ENCODE measurements at places on chromosomes 5 and 9.

DNA sequence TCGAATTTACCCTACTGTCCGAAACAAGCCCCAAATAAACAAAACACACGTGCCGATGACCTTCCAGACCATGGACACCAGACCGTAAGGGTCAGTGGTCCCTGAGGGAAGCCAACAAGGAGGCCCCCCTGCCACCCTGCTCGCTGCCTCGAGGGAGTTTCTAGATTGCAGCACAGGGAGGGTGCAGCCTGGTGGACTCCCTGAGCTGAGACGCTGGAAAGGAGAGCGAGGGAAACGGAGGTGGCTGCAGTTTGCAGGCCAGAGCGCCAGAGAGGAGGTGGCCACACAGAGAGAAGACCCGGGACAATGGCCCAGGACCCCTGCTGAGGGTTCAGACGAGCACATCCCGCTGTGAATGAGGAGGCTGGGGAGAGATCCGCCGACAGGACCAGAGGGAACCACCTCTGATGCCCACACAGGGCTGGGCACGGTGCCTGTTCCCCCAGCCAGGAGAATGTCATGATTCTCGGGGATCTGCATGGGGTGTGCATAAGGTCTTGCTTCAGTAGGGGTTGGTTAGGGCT, 48.9 kb downstream of the SLC6A3 start:
- DNase-seq: no peak

GRCh38 chr5:144598451-144599068, 427.9 kb downstream of the KCTD16 start:
- no peak for DNase-seq

DNA sequence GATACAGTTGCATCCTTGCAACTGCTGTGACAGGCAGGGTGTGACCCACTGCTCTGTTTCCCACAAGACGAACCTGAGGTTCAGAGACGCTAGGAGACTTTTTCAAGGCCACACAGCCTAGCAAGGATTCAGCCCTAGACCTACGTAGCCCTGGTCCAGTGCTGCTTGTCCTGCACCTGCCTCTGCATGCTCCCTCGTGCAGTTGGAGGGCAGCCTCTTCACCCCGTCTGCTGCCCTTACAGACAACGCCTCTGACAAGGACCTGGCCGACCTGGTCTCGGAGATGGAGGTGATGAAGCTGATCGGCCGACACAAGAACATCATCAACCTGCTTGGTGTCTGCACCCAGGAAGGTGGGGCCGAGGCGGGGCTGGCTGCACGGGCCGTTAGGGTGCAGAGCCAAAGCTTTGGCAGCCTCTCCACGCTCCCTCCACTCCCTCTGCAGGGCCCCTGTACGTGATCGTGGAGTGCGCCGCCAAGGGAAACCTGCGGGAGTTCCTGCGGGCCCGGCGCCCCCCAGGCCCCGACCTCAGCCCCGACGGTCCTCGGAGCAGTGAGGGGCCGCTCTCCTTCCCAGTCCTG, 8.5 kb downstream of the FGFR4 start:
- DNase-seq: no peak

DNA sequence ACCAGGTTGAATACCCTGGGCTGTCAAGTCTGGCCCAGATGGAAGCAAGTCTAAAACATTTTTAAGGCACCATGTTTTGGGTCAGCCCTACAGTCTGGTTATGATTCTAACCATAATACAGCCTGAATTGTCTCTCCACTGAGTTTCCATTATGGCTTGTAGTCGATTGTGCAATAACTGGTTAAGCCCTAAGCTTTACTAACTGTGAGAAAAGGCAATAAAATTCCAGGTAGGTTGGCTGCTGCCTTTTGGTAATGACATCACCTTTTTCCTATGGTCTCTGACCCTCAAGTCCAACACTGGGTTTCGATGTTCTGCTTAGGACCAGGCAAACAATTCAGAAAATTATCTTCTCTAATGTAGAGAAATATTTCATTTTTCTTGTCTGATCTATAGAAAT, 243.3 kb downstream of the ACTL7B start:
- no peak for DNase-seq

- DNase-seq: no peak
Measured at GRCh38 chr5:65790371-65791163, 68.6 kb downstream of the NLN start.

GRCh38 chr5:176741561-176742211, 68.7 kb upstream of the UNC5A start:
- DNase-seq: no peak

DNA sequence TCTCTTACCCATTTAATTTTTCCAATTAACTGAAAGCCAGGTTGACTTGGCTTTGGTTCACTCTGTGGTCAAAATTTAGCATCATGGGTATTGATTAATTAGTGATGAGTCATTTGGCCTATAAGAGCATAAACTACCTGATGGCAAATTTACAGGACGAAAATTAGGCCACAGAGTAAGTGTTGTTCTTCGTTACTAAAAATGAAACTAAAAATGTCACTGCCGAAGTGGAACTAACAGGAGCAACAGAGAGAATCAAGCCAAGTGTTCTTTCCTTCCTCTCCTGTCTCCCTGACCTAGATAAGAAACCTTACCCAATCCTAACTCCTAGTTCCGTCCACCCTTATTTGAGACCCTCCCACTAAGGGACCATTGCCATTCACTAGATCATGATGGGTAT, 176.9 kb downstream of the RAB3C start:
- no peak for DNase-seq

- DNase-seq: no peak
Measured at GRCh38 chr5:178209334-178210072, 5.2 kb downstream of the HNRNPAB start.

- no peak for DNase-seq
Measured at GRCh38 chr5:3656803-3657202, 61.2 kb downstream of the IRX1 start.

DNA sequence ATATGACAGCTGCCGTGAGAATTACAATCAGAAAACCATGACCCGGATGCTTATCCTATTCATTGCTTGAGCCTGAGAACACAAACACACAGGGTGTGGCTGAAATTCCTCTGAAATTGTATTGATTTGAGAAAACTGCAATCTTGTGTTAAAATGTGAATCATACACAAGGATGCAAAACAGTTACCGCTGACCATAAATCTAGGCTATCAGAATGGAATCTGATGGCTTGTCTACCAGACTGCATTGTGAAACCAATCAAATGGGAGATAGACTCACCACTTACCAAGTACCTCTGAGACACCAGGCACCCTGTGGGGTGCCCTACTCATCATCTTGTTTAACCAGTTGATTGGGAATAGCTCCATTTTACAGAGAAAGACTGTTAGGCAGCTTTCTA, 188.7 kb upstream of the MSX2 start:
- DNase-seq: no peak

- no peak for DNase-seq
Measured at GRCh38 chr5:54443270-54443669, 12.2 kb upstream of the HSPB3 start.

DNA sequence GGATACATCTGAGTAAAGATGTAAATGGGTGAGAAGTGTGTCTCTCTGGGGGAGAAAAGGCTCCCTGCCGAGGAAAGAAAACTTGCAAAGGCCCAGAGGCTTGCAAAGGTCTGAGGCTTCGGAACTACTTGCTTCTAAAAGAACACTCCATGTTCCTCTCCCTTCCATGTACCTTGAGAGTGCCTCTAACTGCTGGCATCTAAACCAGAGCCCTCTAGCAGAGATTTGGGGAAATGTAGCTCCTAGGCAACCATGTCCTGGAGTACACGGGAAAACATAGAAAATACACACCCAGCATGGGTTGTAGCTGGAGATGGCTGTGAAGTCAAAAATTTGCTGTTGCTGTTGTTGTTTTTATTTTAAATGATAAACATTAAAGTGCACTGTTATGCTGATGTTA, 151.6 kb downstream of the SYK start:
- DNase-seq: no peak

GRCh38 chr5:126370796-126371718, 52.2 kb upstream of the GRAMD2B start:
- no peak for DNase-seq

DNA sequence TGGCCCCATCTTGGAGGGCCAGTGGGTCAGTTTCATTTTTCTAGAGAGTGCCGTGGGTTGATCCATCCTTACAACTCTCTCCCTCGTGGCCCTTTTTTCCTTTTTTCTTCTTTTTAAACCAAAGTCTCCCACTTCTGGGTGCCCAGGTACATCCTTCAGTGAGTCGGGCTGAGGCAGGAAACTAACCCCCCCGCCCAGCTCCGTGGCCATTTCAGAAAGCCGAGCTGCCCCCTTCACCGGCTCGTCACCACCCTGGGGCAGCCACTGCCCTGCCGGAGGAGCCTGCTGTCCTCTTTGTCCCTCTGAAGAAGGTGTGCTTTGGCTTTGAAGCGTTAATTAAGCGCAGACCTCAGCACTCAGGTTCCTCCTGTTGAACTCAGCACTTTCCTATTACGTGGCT, 5.2 kb downstream of the CFAP77 start:
- DNase-seq: no peak

DNA sequence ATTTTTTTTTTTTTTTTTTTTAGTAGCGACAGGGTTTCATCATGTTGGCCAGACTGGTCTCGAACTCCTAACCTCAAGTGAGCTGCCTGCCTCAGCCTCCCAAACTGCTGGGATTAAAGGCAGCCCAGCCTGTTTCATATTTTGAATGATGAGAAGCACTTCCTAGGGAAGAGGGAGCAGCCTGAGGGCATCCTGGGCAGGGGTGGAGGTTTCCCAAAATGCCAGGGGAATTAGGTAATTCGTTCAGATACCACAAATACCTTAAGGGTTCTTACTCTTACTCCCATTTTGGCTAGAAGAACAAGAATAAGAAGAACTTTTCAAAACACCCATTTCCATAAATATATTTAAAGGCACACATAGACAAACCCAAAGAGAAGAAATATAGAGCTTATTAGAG, 29.5 kb upstream of the RAPGEF1 start:
- DNase-seq: no peak

DNA sequence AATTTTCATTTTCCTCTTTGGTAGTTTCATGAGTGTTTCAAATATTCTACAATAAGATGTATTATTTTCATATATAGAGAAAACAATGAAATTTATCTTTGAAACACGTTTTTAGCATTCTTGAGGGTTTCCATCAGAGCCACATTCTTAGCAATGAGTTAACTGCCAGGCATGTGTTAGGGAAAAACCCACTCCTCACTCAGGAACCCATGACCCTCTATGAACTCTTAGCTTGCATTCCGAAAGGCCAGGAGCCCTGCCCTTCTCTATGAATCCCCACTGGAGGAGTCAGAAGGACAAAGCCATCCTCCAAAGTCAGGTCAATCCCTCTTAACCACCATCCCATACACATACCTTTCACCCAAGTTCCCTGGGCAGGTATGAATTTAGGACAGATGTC, 57.5 kb downstream of the ADAMTS12 start:
- no peak for DNase-seq

DNA sequence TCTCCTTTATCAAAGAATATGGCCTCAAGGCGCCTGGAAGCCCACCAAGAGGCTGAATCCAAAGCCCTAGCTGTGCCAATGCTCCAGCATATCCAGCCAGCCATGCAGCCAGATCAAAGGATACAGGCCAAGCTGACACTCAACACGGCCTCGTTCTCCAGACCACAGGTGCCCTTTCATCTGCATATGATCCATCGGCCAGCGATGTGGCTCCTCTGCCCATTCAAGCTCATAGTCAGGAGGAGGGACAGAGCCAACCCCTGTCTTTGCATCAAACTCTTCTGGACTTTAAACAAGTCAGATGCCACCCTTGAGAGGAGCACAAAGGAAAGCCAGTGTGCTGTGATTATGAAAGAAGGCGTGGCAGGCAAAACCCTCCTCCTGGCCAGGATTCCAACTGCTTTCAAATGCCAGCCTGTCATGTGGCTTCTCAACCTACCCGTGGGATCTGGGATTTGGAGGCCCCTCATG, 42.5 kb downstream of the ADAM19 start:
- no peak for DNase-seq

DNA sequence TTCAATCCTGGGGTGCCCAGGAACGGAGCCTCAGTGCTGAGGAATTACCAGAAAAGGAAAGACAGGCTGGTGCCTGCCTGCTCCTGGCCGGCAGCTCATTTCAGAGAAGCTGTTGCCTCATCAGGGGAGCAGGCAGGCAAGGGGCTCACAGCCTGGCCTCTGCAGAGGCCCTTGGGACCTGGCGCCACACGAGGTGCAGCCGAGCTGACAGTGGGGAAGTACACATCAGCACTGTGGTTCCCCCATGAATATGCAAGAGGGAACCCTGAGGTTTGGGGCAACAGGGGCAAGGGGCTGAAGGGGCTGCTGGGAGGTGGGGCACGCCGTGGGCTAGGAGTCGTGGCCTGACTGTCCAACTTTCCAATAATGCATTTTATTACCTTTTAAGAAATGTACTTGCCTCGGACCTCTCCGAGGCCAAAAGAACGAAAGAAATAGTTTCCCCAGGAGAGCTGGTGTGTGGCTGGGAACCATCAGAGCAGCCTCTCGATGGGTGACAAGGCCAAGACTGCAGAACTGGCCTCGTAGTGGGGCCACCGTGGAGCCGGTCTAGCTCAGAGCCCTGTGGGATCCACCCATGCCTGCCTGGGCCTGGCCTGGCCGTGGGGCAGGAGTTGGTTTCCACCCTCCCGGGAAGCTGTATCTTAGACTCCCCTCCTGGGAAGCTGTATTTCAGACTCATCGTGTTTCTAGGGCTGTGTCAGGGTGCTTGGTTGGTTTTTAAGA, 198.6 kb downstream of the PAX5 start:
- DNase-seq: no peak

GRCh38 chr9:115717298-115717697, 436.3 kb upstream of the PAPPA start:
- DNase-seq: no peak

DNA sequence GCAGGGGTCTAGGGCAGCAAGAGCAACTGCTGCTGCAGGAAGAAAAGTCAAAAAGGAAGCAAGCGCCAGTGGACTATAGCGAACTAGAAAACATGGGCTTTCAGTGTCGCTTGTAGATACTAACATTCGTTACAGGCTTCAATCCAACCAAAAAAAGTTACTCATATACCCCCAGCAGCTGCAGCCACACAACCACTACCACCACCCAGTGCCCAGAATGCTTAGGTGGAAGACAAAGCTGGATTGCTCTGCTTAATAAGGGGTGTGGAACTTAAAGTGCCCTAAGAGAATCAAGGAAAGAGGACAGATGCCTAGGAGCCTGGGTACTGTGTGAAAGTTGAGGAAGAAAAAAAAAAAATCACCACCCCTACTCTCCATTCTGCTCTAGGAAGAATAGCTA, 203.6 kb downstream of the ELAVL2 start:
- no peak for DNase-seq

GRCh38 chr9:35903049-35903448, 3.0 kb upstream of the HRCT1 start:
- no peak for DNase-seq

DNA sequence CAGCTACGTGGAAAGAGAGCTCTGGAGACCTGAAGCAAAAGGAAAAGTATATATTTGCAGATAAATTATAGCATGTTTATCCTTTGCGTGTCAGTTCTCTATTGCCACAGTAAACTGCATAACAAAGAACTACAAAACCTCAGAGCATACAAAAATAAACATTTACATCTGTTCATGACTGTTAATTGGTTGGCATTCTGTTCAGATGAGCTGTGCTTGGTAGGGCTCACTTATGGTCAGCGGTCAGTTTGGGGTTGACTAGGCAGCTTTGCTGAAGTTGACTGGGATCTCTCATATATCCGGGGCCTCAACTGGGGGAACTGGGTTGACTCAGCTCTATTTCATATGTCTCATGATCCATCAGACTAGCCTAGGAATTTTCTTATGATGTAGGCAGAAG, 257.7 kb downstream of the TLE1 start:
- DNase-seq: peak; percentile 97

GRCh38 chr5:7876867-7877266, 7.9 kb downstream of the MTRR start:
- DNase-seq: peak; percentile 35

GRCh38 chr5:1034421-1034905, 25.9 kb downstream of the NKD2 start:
- DNase-seq: no peak

- no peak for DNase-seq
Measured at GRCh38 chr5:109340351-109340750, 69.4 kb downstream of the PJA2 start.
